ENCODE measurements at places on chromosomes 6 and 20.

DNA sequence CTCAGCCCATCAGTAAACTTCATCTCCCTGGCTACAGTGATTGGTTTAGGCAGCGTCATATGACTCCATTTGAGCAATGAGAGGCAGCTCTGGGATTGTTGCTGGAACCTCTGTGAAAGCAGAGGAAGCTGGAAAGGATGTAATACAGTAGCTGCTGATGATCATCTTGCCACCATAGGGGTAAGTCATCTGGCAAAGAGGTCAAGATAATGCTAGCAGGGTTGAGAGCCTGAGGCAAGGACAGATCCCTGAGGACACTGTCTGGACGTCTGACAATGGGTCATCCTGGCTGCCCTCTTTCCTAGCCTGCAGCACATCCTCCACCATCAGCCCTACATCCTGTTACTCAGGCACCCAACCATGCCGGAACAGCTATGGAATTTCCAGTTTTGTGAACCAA is 25.5 kb upstream of the FKBP1A start:
- no peak overlapping the region for H3K27ac ChIP-seq
- no peaks in the 10 kb centered on the region for H3K4me1 ChIP-seq
- DNase-seq, result no peak

DNA sequence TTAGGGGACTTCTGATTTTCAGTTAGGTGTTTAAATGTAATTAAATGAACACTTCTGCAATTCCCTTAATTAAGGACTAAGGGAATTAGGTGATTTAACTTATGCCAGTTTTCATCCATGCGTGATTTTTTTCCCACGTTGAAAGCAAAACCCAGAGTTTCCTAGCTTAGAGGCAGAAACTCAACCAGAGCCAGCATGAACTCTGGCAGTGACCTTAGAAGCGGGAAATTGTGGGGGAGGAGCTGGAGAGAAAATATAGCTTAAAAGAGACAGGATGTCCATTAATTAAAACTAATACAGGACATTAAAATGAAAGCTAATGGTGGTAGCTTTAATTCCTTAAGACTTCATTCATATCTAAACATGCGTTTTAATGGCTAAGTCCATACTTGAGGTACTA is 41.6 kb downstream of the IYD start:
- H3K4me3 ChIP-seq, result no peak overlapping the region
- H3K36me3 ChIP-seq, result no peaks in the 10 kb centered on the region
- no peaks in the 10 kb centered on the region for H3K4me1 ChIP-seq
- H3K27me3 ChIP-seq, result no peaks in the 10 kb centered on the region
- no peak for DNase-seq

DNA sequence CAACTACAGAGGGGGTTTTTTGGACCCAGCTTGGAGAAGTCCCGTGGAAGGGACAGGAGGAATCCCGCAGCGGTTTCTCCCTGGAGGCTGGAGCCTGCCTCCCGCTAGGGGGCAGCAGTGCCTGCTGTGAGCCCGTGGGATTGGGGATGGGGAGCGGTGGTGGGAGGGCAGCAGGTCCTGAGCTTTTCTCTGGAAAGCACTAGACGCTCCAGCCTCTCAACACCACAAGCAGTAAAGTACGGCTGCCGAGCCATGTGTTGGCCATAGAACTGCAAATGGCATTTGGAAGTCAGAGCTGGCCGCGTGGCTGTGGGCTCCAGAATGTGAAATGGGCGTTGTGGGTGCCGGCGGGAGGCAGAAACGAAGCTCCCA is 47.8 kb downstream of the GMPR start:
- H3K27me3 ChIP-seq, result no peaks in the 10 kb centered on the region
- H3K27ac ChIP-seq, result no peak overlapping the region
- H3K4me1 ChIP-seq, result no peaks in the 10 kb centered on the region
- no peak overlapping the region for H3K4me3 ChIP-seq

DNA sequence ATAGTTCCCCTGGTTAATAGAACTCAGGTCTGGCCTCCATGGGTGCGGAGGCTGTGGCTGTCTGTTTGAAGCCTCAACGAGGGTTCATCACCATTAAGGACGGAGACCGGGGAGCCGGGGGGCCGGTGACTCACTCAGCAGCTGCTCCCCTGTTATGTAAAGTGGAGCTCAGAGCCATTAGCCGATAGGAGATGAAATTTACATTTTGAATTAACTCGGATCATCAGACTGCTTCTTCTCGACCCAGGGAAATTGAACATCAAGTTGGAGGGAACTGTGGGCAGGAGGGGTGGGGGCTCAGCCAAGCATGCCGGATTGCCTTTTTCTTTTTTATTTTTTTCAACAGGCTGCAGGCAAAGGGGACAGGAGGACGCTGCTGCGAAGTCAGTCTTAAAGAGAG is 12.3 kb downstream of the PCK1 start:
- H3K36me3 ChIP-seq, result no peaks in the 10 kb centered on the region
- no peak for DNase-seq
- no peaks in the 10 kb centered on the region for H3K27me3 ChIP-seq
- no peak overlapping the region for H3K27ac ChIP-seq
- no peaks in the 10 kb centered on the region for H3K4me1 ChIP-seq
